Neural crest cell (in vitro differentiated cells): ENCODE measurements at places on chromosomes 12 and 14. TPM values are rescaled to one million over a fixed set of nuclear protein-coding genes. Genes with fewer than 3 reads are reported as not detected.

DNA sequence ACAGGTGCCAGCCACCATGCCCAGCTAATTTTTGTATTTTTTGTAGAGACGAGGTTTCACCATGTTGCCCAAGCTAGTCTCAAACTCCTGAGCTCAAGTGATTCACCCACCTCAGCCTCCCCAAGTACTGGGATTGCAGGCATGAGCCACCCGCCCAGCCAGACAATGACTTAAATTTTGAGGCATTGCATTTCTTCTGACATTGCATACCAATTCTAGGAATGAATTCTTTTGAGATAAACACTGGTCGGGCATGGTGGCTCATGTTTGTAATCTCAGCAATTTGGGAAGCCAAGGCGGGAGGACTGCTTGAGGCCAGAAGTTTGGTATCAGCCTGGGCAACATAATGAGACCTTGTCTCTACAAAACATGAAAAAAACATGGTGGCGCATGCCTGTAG is 2.5 kb upstream of the CELA1 start:
- no peak for DNase-seq

GRCh38 chr14:71705460-71705859 is 226.8 kb upstream of the RGS6 start:
- no peak for DNase-seq

Gene GOLGA5
- total RNA-seq: 17.8 and 19.8 TPM in 2 replicates

- DNase-seq: no peak
These were observed 59.8 kb downstream of the ACTN1 start for GRCh38 chr14:68919129-68919927.

Gene CISTR
- total RNA-seq: 0.61 TPM in 1 of 2 replicates, not detected in the other

- DNase-seq: no peak
These were observed 6.9 kb downstream of the DUSP6 start for GRCh38 chr12:89345376-89345775.

GRCh38 chr12:47082796-47083621 is 3.2 kb upstream of the AMIGO2 start:
- DNase-seq: no peak

- DNase-seq: no peak
These were observed 19.8 kb upstream of the SCARB1 start for GRCh38 chr12:124883263-124884130.

DNA sequence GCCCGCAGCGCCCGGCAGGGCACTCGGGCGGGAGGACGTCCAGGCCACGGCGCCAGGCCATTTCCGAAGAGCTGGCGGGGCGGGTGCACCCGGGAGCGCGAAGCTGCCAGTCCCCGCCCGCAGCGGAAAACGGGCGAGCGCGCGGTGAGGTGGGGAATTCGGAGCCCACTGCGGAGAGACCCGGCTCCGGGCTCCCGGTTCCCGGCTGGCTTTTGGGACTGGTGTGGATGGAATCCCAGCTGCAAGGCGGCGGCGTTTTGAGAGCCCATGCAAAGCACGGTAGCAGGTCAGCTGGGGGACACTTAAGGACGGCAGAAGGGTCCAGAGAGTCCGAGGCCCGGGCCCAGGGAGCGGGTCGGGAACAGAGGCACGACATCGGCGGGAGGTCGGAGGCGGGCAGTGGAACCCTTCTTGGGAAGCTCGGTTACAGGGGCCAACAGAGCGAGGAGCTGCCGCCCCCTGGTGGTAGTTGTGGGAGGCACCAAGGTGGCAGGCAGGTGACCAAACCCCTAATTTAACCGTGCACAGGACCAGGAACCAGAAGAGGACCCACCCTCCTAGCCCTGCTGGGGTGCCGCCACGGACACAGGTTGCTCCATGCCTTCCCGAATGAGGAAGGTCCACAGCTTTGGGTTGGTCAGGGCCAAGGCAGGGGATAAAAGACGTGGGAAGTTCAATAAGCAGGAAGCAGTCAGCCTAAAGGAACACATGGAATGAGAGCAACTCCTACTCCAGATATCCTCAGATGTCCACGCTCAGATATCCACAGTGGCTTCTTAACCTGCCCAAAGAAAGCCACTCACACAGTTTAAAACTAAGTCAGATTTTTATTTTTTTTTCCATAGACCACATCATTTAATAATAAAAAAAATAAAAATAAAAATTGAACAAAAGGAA is 685 bp upstream of the CDH24 start:
- peak; percentile 96 for DNase-seq

Gene MANSC1
- 5.5 and 5.6 TPM in 2 replicates for total RNA-seq

- no peak for DNase-seq
These were observed 25.8 kb upstream of the ACTN1 start for GRCh38 chr14:69004731-69005431.

- no peak for DNase-seq
These were observed 62.6 kb downstream of the DUSP16 start for GRCh38 chr12:12499909-12500604.

Gene GPR162
- 16.4 and 17.4 TPM in 2 replicates for total RNA-seq

GRCh38 chr14:95464514-95464913 is 51.9 kb downstream of the SYNE3 start:
- no peak for DNase-seq

Gene PRH2
- not detected in 2 replicates for total RNA-seq

DNA sequence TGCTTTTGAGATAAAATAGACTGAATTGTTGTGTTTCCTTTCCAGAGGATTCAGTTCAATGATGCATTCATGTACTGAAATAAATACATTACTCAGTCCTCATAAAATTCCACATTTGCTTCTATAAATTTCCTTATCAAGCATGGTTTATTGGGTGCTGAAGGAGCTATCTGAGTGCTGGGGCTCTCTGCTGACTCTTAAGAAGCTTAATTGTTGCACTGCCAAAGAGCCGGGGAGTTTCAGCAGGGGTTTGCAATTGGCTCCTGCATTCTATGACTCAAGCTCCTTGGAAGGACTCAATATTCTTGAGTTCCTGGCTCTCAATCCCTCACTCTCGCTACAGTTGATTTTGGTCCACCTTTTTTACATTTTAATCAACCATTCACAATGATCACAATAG is 69.8 kb upstream of the PYGL start:
- no peak for DNase-seq

Gene KCNH5
- total RNA-seq: 0.44 and 0.48 TPM in 2 replicates

DNA sequence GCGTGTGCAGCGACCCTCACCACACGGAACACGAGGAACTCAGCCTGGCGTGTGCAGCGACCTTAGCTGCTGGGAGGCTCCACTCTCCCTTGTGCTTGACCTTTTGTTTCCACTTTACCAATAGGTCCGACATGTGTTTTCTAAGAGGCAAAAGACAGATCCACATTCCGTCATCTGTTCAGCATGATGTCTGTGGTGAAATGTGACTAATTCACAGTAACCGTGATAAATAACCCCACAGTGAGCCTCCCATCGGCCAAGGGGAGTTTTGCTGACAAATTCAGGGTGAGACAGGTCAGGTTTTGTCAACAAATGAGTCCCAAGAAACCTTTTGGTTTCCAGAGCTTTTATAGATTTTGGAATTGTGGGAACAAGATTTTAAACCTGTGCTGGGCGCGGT is 55.9 kb downstream of the MOK start:
- no peak for DNase-seq

Gene JAG2
- 2.7 and 4.2 TPM in 2 replicates for total RNA-seq

Gene DEGS2
- total RNA-seq: 0.11 TPM in 1 of 2 replicates, not detected in the other

DNA sequence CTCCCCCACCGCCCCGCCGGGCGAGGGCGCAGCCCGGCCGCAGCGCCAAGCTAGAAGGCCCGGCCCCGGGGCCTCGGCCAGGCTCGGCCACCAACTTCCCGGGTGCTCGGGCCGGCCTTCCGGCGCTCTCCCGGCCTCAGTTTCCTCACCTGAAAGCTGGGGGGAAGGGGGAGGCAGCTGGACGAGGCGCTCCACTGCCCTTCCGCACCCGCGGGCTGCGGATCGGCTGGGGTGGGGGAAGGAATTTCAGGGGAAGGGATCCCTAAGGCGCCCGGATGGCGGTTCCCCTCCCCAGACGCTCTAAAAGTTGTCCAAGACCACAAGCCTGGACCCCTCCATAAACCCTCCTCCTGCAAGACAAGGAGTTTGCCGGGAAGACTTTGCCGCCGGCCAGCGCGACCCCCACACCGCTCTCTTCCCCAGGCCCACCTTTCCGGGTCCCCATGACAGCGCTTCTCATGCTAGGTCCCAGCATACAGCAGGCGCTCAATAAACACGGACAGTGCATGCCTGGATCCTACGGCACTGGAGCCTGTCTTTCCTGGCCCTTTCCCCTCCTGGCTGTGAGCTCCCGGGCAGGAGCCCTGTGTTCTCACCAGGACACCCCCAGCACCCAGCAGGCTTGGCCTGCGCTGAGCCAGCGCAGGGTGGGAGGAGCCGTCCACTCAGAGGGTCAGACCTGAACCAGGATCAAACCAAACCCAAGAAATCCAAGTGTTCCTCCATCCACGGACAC is 18.1 kb downstream of the BEGAIN start:
- DNase-seq: no peak

DNA sequence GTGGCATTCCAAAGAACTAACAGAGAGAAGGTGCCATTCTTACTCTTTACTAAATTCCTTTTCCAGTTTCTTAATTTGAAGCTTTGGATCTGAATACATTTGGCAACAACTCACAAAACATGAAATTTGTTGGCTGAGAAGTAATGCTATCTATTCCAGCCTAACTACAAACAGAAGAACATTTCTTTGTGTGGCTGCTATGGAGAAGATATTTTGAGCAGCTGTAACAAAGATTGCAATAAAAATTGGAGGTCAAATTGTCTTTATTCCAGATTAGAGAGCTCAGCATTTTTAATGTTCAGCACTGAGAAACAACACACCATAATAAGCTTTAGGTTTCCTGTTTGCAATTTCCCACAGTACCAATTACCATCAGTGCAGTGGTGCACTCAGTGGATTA is 835.8 kb upstream of the FLRT2 start:
- DNase-seq: no peak

Gene FAM216A
- total RNA-seq: 20.8 and 20.9 TPM in 2 replicates

Gene MYF5
- not detected in 2 replicates for total RNA-seq

DNA sequence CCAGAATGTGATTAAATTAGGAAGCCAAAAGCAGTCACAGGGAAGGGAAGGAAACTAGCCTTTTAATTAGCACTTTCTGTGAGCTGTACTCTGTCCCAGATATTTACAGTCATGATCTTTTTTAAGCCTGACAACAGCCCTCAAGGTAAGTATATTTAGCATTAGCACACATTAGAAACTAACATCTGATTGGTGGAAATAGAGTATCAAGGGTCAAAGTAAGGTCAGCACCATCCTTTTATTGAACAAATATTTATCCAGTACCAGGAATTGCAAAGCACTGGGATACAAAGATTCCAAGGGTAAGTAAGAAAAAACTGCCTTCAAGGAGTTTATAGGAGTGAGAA is 28.2 kb downstream of the RPGRIP1 start:
- DNase-seq: no peak

GRCh38 chr12:70615174-70615866 is 21.9 kb downstream of the PTPRB start:
- DNase-seq: no peak

Gene ANO4
- total RNA-seq: 0.23 and 0.61 TPM in 2 replicates

Gene PPP1R1A
- total RNA-seq: 9.1 and 10.3 TPM in 2 replicates

- no peak for DNase-seq
These were observed 44.2 kb downstream of the LGMN start for GRCh38 chr14:92704036-92704804.

Gene P2RX4
- 7.8 and 10.8 TPM in 2 replicates for total RNA-seq

DNA sequence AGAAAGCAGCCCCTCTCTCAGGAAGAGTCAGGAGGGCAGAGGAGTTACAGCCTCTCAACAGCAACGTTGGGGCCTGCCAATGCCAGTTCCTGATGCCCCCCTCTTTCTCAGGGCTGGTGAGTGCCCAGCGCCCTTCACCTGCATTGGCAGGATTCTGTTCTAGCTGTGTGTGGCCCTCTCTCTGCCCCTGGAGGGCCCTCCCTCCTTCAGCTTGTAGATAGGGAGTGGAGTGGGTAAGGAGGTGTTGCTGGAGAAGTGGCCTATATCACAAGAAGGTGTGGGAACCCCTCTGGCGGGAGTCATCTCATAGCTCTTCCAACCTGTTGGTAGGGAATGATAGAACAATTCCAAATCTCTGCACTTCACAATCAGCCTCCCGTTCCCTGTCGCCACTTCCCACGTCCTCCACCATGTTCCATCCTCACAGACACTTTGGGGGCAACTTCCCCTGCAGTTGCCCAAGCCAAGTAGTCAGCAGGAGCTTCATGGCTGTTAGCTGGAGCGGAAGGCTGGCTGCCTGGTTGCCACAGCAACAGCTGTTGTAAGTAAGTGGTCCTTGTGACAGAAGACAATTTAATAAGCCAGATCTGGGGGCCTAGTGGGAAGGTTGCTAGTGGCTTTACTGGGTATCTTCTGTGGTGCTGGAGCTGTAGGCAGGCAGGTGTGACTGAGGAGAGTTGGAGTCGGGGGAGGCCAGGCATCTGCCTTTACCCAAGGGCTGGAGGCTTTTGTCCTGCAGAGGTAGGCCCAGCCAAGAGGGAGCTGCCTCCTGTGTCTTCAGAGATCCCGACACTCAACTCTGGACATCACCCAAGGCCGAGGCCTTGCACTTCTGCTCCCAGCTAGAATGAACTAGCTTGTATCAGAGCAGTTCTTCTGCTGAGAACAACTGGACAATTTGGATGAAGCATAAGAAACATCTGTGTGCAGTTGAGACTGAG is 38.4 kb downstream of the GALNT16 start:
- DNase-seq: no peak

- DNase-seq: no peak
These were observed 117.6 kb upstream of the PLEKHG7 start for GRCh38 chr12:92585115-92585727.

DNA sequence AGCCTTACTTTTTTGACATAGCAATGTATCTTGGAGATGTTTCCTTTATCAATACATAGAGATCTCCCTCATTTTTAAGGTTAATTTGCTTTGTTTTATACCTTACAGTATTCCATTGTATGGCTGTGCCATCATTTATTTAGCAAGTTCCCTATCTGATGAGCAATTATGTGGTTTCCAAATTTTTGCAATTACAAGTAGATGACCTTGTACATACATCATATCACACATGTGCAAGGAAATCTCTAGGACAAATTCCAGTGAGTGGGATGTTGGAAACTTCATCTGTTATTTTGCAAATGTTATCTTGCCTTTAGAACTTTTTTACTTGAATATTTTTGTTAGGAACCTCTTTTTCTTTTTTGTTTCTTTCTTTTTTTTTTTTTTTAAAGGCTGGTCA is 49.7 kb downstream of the DRAM1 start:
- no peak for DNase-seq

DNA sequence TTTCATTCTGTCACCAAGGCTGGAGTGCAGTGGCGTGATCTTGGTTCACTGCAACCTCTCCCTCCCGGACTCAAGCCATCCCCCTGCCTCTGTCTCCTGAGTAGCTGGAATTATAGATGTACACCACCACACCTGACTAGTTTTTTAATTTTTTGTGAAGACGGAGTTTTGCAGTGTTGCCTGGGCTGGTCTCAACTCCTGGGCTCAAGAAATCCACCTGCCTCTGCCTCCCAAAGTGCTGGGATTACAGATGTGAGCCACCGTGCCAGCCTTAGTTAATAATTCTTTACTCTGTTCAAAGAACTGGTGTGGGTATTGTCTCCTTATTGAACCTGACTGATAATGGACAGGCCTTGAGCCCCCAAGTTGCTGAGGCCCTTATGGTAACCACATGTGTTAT is 10.4 kb upstream of the KRT7 start:
- DNase-seq: no peak

Gene KRT72
- not detected in 2 replicates for total RNA-seq

Gene SOAT2
- total RNA-seq: not detected in 2 replicates
